Activated CD4-positive, alpha-beta T cell treated with anti-CD3 and anti-CD28 coated beads, Interleukin-2, amount 50 U/mL, for 24 hours (primary cell): ENCODE measurements at places on chromosomes 6 and 20.

- DNase-seq, result no peak
These were observed 41.1 kb downstream of the PTPN1 start for GRCh38 chr20:50551288-50551687.

DNA sequence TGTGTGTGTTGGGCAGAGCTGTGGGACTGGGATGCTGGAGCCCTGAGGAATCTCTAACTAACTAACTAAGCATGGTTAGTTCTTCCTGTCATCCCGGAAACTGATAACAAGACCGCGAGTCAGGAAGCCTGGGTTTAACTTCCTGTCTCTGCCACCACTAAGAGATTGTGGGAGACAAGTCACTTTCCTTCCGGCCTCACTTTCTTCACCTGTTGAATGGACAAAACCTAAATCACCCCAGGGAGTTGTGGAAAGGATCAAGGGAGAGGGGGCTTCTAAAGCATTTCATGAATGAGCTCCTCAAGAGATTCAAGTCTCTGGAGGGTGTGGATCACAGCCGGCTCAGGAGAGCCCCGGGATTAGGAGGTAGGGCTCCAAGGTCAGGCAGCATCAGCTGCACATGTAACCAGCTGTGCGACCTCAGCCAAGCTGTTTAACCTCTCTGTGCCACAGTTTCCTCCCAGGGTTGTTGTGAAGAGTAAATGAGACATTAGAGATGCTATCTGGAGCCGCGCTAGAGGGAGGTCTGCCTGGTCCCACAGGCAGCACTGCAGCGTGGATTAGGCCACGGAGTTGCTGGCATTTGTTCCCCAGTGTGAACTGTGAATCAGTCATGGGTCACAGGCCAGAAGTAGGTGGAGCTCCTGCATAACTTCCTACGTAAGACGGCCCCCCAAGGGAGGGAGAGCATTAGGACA lies 105.1 kb downstream of the TOX2 start:
- no peak for DNase-seq

DNA sequence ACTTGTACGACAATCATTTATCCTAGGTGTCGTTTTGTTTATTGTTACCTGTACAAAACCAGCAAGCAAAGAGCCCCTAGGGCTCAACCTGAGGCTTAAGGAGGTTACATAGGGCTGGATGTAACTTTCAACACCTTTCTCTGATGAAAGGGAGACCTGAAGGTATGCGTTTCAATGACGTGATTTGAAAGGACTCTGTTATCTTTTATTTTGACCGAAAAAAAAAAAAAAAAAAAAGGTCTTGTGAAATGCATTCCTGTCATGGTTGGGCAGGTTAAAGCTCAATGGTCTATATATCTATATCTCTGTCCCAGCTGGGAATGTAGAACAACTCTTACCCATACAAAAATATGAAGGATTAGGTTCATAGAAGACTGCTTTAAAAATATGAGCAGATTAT lies 78.7 kb upstream of the SASH1 start:
- DNase-seq, result no peak

DNA sequence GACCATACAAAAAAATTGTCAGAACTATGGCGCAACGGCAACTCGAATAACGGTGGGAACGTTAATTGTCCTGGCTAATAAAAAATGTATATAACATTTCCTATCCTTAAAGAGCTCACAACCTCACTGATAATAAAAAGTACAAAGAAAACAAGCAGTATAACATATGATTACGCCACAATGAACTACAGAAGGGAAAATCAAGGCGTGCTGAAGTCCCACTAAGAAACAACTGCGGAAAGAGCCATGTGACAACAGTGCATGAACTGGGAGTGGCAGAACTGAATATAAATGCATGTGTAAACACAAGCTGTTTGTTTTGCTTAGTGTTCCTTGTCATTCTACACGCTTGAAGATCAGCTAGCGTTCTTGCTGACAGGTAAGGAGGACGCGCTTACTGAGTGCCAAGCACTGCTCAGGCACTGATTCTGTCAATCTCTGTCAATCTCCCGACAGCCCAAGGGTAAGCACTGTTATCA lies 466 bp upstream of the PSMB1 start:
- no peak for DNase-seq

DNA sequence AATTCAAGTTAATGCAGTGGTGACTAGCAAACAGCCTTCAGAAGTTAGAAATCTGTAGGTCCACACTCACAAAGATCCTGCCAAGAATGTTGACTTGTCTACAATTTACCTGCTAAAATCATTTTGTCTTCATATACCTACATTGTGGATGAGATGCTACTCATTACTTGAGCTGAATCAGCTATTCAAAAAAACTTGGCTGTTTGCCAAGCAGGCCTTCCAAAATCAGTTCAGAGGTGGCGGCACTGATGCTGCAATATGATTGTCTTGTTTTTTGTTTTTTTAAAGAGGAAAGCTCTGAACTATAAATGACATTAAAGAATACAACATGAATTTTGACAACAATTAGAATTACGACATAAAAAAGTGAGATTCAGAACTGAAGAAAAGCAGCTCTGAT lies 354.7 kb upstream of the KHDRBS2 start:
- DNase-seq, result no peak

GRCh38 chr6:56246881-56247653 lies at the start of gene COL21A1:
COL21A1 (minus strand) TSS chr6:56247580; CDS start chr6:56182618, 64,962 bp downstream.
- DNase-seq, result no peak

DNA sequence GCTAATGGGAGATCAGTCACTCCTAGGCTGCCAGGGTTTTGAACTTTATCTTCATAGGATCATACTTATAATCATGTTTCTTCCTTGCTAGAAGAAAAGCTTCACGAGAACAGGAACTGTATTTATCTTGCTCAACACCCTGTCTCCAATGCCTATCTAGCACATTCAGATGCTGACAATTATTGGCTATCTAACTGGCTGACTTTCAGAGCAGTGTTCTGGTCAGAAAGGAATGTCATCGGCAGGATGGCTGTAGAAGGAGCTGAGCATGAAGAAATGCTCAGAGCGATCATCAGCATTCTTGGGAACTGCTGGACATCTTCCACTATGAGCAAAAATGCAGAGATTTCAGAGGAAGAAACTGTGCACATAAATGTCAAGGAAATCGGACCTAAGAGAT lies 628.0 kb upstream of the NRSN1 start:
- no peak for DNase-seq

DNA sequence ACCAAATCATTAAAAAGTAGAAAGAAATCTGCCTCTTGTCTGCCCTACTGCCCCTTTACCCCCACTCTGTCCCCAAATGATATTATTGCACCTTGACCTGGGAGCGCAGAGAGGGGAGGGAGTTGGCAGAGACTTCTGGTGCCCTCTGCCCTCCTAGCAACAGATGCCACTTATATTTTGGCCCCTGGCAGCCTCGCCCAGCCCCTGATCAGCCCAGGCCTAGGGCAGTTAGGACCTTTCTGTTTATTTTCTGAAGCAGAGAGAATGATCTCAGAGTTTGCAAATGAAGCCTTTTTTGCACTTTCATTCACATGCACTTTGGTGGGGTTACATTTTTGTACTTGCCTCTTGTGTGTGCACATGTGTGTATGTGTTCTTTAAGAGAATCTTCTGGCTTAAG lies 8.4 kb upstream of the SGK2 start:
- DNase-seq, result no peak

- no peak for DNase-seq
These were observed 6.1 kb upstream of the ULBP3 start for GRCh38 chr6:150075034-150075421.

- no peak for DNase-seq
These were observed 9.0 kb downstream of the UQCC2 start for GRCh38 chr6:33702345-33702977.

- DNase-seq, result no peak
These were observed 52.3 kb downstream of the ZFAND3 start for GRCh38 chr6:37871616-37872372.

- DNase-seq, result no peak
These were observed 1380.6 kb upstream of the DEFB115 start for GRCh38 chr20:29876911-29877285.

- no peak for DNase-seq
These were observed 4.0 kb upstream of the PPP1R3G start for GRCh38 chr6:5081182-5081581.

DNA sequence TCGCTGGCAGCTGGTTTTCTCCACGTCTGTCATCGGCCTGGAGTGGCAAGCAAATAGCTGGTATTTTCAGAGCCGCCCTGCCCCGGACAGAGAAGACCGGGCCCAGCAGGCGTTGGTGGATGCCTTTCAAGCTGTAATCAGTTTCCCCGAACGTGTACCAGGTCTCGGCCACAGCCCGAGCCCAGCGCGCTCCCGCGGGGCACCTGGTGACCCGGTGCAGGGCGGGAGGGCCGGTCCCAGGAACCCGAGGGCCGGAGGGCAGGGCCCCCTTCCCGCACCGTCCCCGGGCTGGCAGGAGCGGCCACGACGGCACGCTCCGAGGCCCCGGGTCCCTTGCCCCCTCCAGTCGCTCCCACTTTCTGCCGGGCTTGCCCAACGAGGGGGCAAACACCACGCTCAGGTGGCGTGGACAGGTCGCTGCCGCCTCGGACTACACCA lies 348 bp upstream of the PYGB start:
- DNase-seq, result no peak

GRCh38 chr6:125994670-125995488 lies 8.5 kb downstream of the TRMT11 start:
- no peak for DNase-seq

- DNase-seq, result no peak
These were observed 323.1 kb downstream of the TPBG start for GRCh38 chr6:82686719-82687118.

GRCh38 chr6:101458336-101458735 lies 64.8 kb downstream of the GRIK2 start:
- DNase-seq, result no peak

- DNase-seq, result no peak
These were observed 256.8 kb downstream of the PHACTR1 start for GRCh38 chr6:12973386-12973785.

GRCh38 chr6:89313006-89313405 lies 2.1 kb downstream of the GABRR2 start:
- DNase-seq, result no peak

- DNase-seq, result no peak
These were observed 682 bp upstream of the CHD6 start for GRCh38 chr20:41618807-41619311.

GRCh38 chr6:45658958-45659357 lies 281.2 kb upstream of the SUPT3H start:
- no peak for DNase-seq

DNA sequence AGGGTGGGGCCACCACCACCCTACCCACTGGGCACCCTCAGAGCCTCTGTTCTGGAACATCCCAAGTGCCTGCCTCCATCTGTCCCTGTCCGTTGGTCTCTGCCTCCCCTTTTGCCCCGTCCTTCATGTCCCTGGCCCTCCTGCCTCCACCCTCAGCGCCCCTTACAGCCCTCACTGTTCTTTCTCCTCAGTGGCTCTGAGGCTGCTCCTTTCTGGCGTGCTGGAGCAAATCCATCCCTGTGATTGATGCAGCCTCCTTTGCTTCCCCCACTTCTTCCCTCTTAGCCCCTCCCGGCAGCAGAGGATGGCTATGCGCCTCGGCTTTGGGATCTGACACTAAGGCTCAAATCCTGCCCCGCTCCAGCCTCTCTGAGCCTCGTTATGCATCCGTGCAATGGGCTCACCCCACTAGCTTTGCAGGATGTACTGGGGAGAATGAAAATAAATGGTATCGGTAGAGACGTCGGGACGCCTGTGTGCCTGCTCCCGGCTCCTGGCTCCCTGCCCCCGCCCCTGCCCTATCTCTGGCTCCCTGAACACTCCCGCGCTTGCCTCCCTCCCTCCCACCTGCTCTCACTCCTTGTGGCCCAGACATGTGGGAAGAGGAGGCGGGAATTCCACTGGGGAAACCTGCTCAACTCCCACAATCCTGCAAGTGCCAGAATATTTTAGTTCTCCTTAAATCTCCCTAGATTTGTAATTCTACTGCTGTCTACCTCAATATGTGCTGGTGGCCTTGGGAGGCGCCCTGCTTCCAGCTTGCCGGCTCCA lies 13.1 kb downstream of the VSTM2L start:
- no peak for DNase-seq

DNA sequence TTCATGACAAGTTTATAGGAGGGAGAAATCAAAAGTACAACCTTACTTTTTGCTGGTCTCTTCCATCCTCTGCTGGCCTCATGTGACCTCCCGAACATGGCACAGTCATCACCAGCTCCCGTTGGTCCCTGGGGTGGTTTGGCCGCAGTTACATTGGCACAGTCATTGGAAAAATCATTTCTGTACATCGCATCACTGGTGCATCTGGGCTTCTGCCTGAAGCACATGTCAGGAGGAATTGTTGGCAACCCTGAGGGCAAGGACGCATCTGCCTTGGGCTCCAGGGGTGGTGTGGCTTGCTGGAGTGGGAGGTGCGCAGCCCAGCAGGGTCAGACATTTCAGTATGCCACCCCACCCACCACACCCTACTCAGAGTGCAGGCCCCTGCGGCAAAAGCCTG lies 162.9 kb upstream of the SLC24A3 start:
- DNase-seq, result no peak

DNA sequence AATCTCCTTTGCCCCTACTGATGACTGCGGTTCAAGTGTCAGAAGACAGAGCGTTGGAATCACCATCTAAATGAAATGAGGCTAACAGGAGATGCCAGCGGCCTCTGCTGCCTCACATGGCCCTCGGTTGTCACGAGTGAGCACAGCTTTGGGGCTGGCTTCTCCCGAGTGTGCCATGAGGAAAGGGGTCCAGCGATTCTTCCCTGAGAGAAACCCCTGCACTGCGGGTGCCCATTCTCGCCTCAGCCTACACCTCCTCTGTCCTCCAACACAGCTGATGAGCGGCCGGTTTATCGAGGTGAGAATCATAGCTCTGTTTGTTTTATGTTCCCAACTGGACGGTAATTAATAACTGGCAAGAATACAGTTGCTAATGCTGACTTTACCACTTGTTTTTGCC lies 144.7 kb upstream of the RPS6KA2 start:
- no peak for DNase-seq

DNA sequence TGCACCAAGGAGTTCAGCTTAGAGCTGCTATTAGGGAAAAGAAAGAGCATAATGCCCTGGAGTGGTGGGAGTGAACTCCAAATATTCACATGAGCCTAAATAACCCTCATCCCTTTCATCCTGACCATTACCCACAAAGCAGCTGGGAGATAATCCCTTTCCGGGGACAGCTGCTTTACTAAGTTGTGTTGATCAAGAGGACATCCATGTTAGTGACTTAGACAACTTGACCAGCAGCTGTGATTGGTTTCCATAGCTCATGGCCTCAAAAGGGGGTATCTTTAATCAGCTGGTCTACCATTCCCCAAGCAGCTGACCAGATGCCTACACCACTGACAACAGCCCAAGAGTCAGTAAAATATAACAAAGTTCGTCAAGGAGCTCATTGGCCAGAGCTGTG lies 75.8 kb upstream of the LY86 start:
- no peak for DNase-seq

DNA sequence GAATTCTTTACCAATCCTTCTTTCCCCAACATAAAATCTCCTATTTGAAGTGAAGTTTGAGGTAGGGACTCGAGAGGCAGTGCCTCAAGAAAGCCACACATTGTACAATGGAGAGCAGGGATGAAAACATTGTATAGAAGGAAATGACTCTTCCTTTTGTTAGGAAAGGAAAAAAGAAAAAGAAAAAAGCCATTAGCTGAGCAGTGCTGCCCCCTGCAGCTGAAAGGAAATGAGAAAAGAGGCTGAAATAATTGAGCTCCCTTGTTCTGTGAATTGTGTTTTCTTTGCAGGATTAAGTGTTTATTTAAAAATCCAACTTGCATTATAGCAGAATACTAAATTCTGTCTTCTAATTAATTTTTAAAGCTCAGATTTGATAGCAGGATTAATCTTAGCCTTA lies 162.9 kb upstream of the SASH1 start:
- DNase-seq, result no peak
